ENCODE measurements at places on chromosomes 6 and 20. TPM values are rescaled to one million over a fixed set of nuclear protein-coding genes. Genes with fewer than 3 reads are reported as not detected.

Gene LTB
- total RNA-seq, result 1.5 TPM

Gene FOXS1
- total RNA-seq, result not detected

Gene MAP7
- 22.4 TPM for total RNA-seq

Gene LCA5
- total RNA-seq, result 1.3 TPM

Gene SCUBE3
- total RNA-seq, result 0.21 TPM

Gene SNRPB2
- total RNA-seq, result 45.2 TPM

Gene GLP1R
- not detected for total RNA-seq

Gene BMP5
- total RNA-seq, result not detected

Gene ARMH2
- not detected for total RNA-seq

Gene CCN5
- 0.63 TPM for total RNA-seq

Gene ZSCAN26
- total RNA-seq, result 5.0 TPM

Gene ID1
- 673 TPM for total RNA-seq

Gene INSM1
- not detected for total RNA-seq

Gene UNC5CL
- 0.28 TPM for total RNA-seq

Gene PGC
- not detected for total RNA-seq

Gene FOXQ1
- total RNA-seq, result 7.7 TPM

Gene IRF4
- not detected for total RNA-seq

Gene DEFB116
- not detected for total RNA-seq

Gene ARFGEF2
- 13.1 TPM for total RNA-seq

Gene EYA4
- 3.9 TPM for total RNA-seq

Gene TDRD6
- not detected for total RNA-seq

Gene CST7
- total RNA-seq, result not detected

Gene BPIFB2
- total RNA-seq, result not detected

Gene LAMP5
- not detected for total RNA-seq

Gene SSTR4
- total RNA-seq, result not detected

Gene AIG1
- total RNA-seq, result 55.2 TPM

Gene CD24
- 871 TPM for total RNA-seq

Gene GZF1
- total RNA-seq, result 8.0 TPM

Gene TRIM39
- 12.5 TPM for total RNA-seq

Gene TFAP2D
- total RNA-seq, result not detected

Gene CYP24A1
- total RNA-seq, result 6.3 TPM

Gene RNF144B
- total RNA-seq, result 38.2 TPM

Gene ZBTB12
- total RNA-seq, result 0.46 TPM

Gene RIPOR3
- 0.56 TPM for total RNA-seq

Gene IL17F
- total RNA-seq, result not detected

Gene ADGB
- not detected for total RNA-seq

Gene TINAG
- total RNA-seq, result not detected

Gene UNC93A
- total RNA-seq, result not detected

Gene SASH1
- total RNA-seq, result 6.3 TPM

Gene NT5E
- 50.2 TPM for total RNA-seq

Gene MAP1LC3A
- 26.4 TPM for total RNA-seq

Gene RAD21L1
- not detected for total RNA-seq

Gene GSTA3
- total RNA-seq, result not detected

Gene TSPO2
- not detected for total RNA-seq

Gene ASF1A
- total RNA-seq, result 16.1 TPM

Gene MUCL3
- not detected for total RNA-seq

Gene MATN4
- total RNA-seq, result 0.05 TPM

Gene DEFB112
- not detected for total RNA-seq

Gene NNAT
- total RNA-seq, result 1.8 TPM

Gene GPLD1
- total RNA-seq, result 0.74 TPM

Gene CGA
- not detected for total RNA-seq

Gene DSN1
- 15.0 TPM for total RNA-seq

Gene CABLES2
- total RNA-seq, result 4.8 TPM

Gene BPIFA1
- total RNA-seq, result 0.42 TPM

Gene TGM2
- 10.0 TPM for total RNA-seq

Gene FARS2
- 13.5 TPM for total RNA-seq

Gene FILIP1
- total RNA-seq, result not detected

Gene POLR3F
- total RNA-seq, result 14.2 TPM

Data from airway epithelial cell (primary cell).